Activated naive CD4-positive, alpha-beta T cell treated with anti-CD3 and anti-CD28 coated beads, Interleukin-2, amount 50 U/mL, for 72 hours (primary cell): ENCODE measurements at places on chromosomes 3 and 15.

GRCh38 chr3:100463002-100463401 is 29.4 kb upstream of the TMEM45A start:
- no peak for DNase-seq

GRCh38 chr3:120802916-120803315 is 60.4 kb downstream of the GTF2E1 start:
- no peak for DNase-seq

DNA sequence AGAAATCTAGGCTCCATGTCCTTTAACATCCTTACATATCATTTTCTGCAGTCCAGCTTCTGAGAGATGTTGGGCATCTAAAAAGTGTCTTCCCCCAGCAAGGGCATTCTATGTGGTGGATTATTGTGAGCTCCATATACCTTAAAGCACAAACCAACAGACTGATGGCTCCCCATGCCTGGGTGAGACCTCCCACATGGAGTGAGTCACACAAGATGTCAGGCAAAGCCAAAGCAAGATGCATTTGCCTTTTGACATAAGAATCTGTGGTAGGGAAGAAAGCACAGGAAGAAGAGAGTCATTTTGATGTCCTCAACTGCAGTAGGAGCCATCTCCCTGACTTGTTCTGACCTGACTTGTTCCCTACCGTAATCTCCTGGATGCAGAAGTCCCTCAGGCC is 238.7 kb upstream of the EIF1B start:
- DNase-seq = no peak

- no peak for DNase-seq
These were observed 42.8 kb downstream of the NR2C2 start for GRCh38 chr3:14989943-14990779.

DNA sequence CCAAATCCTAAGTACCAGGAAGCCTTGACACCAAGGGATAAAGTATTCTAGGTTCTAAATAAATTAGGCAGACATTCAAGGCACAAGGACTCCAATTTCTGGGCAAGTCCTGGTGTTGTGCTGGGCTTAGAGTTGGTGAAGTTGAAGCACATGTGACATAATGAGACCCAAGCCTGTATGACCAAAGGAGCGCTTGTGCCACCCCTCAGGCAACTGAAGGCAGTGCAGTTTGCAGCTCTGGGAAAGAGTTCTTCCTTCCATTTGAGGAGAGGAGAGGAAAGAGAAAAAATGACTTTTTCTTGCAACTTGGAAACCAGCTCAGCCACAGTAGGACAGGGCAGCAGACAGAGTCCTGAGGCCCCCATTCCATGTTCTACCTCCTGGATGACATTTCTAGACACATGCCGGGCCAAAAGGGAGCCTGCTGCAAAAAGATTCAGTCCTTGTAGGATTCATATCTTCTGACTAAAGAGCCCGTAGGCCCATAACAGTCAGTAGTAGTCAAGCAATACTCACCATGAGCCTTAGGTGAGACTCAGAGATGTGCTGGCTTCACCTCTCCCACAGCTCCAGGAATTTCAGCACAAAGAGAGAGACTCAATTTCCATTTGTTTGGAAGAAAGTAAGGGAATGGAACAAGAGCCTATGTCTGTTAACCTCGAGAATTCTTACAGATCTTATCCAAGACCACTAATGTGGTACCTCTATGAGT is 588.8 kb upstream of the BCHE start:
- no peak for DNase-seq

GRCh38 chr3:187000711-187001151 is 70.4 kb downstream of the ST6GAL1 start:
- no peak for DNase-seq
